Activated CD4-positive, CD25-positive, alpha-beta regulatory T cell treated with anti-CD3 and anti-CD28 coated beads, Interleukin-2, amount 50 U/mL, for 16 hours (primary cell): ENCODE measurements at places on chromosomes 1 and 21.

GRCh38 chr21:38476385-38476784 is 21.9 kb downstream of the ERG start:
- no peak for DNase-seq

- DNase-seq = no peak
Observed at GRCh38 chr1:78355656-78356055, 135.1 kb upstream of the PTGFR start.

- DNase-seq = no peak
Observed at GRCh38 chr1:243293941-243294722, 38.3 kb downstream of the SDCCAG8 start.

DNA sequence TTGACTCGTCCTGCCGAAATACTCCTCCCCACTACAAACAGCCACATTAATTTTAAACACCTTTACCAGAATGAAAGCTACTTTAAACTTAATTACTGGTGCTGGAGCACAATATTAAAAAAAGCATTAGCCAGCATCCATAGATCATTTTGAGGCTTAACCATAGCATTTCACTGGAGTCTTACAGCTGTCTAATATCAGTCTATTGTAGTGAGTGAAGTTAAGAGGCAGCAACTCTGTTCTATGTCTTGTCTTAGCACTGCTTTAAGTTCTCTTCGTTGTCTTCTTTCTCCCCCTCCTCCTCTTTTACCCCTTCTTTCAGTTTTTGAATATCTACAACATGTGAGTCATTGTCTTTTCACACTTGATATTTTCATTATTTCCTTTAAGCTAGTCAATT is 49.3 kb downstream of the ADGRL2 start:
- DNase-seq = no peak

DNA sequence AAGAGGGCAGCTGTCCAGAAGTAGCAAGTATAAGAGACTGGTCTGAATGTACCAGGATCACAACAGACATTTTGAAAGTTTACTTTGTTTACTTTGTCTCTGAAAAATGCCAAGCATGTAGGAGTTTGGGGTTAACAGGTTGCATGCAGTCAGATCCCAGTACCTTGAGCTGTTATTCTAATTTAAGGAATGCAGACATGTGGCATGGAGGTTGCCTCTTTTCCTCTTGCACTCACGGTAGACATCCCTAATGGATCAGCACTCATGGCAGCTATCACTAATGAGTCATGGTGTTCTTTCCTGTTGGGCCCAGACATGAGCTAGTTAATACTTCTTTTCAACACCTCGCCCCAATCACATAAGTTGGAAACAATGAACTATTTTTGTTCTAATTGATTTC is 67.3 kb downstream of the GADD45A start:
- no peak for DNase-seq

DNA sequence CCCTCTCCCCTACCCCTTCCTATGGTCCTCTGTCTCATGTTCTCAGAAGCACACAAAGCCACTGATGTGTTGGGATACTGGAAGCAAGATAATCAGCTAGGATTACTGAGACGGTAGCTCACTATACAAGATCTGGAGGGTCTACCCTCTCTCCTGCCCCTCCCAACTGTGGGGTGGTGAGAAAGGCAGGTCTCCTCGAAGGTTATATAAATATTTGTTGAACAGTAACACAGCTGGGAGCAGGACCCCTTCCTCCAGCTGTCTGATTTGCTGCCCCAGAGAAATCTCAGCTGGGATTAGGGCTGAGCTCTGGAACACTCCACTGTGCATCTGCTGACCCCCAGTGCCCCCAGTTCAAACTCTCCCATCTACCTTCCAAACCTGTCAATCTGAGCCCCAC is 94.2 kb upstream of the IPO9 start:
- no peak for DNase-seq

GRCh38 chr21:44437696-44438431 is 17.4 kb upstream of the LRRC3 start:
- no peak for DNase-seq

GRCh38 chr1:117616356-117616755 is 10.5 kb downstream of the TENT5C start:
- no peak for DNase-seq
